MV-4-11 (cell line): ENCODE measurements at places on chromosomes 12 and 14.

DNA sequence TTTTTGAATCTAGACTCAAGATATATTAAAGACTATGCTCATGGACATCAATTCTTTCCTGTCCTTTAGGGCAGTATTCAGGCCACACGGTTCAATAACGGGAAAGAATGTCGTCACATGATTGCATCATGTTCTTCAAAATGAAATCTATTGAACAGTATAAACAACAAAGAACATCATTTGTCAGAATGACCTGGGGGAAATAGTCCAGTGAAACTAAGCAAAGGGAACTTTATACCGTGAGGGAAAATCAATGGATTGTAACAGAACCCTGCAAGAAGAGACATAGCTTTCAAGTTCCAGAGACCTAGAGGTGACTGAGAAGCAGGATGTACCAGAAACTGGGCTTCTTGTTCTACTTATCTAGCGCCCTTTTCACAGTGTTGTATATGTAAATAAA is 32.7 kb downstream of the FLRT2 start:
- no peak for DNase-seq

DNA sequence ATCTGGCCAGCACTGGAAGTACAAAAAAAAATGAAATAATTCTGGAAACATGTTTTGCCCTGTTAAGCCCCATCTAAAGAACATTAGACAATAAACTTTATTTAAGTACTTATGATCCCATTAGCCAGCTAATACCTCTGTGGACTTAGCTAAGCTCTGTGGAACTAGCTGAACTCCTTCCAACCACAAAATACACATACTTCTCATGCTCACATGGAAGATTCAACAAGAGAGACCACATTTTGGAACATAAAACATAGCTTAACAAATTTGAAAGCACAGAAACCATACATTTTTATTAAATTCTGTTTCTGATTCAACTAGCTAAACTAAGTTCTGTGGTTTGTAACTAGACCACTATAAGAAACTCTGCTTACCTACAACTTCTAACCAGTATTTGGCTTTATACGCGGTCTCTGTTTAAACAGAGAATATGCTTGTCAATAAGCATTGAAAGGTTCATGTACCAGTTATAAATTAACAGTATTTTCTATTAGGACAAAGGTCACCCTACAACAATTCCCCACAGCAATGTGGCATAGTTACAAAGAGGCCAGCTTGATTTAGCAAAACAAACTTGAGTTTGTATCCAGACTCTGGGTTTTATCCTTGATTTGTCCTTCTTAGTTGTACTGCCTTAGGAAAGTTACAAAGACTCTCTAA is 300.1 kb downstream of the C12orf50 start:
- no peak for DNase-seq

GRCh38 chr12:11967376-11968047 is 103.2 kb upstream of the BCL2L14 start:
- no peak for DNase-seq

GRCh38 chr14:74500417-74501134 is 7.0 kb downstream of the ISCA2 start:
- DNase-seq = no peak

DNA sequence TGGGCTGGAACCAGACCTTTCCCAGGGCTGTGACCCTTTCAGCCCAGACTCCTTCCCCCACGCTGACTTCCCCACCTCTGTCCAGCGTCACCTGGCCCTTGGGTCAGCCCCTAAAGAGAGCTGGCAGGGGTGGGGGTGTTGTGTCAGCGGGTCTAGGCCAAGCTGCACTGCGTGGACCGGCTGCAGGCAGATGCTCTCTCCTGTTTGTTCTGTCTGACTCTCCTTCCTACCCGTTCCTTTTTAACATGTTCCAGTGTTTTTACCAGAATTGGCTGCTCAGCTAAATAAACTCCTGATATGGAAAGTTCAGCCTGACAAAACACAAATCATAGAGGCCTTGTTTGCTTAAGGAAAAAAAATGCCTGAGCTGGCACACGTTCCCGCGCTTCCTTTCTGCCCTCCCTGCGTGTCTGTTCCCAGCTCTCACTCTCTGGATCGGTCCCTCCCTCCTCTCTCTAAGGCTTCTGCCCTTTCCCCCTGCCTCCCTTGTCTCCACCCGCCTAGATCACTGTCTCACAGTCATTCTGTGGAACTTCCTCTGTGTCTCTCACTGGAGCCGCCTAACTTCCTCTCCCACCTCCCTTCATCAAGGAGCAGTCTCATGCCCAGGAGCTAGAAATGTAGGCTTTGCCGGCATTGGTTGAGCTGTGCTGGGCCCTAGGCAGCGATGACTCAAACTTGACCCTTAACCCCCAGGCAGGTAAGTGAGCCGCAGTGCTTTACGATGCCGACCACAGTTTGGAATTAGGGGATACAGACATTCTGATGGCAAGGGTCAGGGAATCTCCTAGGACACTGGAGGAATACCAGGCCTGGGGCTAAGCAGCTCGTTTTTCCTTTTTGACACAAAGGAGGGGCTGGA is 15.5 kb upstream of the MLXIP start:
- DNase-seq = peak; percentile 66

- peak; percentile 59 for DNase-seq
Observed at GRCh38 chr14:34175574-34175973, 224.7 kb upstream of the EGLN3 start.

DNA sequence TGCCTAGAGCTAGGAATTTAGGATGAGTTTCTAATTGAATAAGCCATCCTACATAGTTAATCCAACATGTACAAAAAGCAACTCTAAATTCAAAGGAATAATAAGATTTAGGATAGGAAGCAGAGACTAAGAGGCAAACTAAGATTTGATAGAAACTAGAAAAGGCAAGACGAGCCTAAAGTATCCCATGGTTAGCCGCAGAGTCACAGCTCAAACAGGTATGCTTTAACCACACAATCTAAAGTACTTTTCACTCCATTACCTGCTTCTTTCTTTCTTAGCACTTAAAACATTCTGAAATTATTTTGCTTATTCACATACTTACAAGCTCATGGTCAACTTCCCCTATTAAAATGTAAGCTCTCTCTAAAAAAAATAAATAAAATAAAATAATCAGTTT is 51.8 kb downstream of the OTOGL start:
- no peak for DNase-seq

GRCh38 chr12:64730588-64730969 is 28.6 kb downstream of the GNS start:
- DNase-seq = peak; percentile 44

DNA sequence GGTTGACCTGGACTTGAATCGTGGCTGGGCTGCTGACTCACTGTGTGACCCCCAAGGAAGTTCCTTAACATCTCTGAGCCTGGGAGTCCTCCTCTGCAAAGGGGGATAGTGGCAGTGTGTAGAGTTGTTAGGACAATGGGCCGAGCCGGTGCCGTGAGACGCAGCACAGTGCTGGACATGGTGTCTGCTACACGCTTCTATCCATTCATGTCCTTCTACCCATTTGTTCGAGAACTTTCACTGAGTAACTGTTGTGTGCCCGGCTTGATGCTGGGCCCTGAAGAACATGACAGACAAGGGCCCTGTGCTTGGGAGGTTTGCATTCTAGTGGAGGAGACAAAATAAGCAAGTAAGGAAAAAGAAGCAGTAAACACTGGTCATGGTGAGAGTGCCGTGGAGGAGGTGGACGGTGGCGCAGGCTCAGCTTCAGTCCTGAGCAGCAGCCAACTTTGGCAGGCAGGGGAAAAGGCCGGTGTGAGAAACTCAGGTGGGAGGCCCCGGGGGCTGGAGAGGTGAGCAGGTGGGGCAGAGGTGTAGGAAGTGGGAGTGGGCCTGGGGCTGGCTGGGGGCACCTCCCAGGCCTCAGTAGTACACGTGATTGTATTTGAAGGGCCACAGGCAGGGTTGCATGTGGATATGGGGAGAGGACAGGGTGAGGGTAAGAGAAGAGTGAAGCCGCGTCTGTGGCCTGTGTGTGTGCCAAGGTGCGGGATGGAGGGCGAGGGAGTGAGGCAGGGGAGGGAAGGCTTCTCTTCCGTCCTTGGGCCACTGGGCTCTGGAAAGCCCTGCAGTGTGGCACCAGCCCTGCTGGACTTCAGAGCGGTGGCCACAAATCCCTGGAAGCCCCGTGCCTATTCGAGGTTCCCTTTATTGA is 13.8 kb downstream of the VASH1 start:
- DNase-seq = no peak

DNA sequence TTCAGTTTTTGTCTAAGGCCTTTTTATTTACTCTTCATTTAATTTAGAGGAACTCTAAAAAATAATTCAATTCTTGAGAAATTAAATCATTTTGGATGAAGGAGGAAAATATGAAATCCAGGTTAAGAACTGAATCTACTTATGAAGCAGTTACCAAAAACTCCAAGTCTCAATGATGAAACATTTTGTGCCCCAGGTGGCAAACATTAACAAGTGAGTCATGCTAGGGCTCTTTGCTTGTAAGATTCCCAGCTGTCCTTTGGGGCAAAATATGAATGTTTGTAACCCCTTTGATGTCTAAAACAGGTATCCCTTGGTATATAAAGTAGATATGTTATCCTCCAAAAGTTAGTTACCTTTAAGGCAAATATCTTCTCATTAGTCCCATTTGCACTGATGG is 202.4 kb downstream of the NEDD1 start:
- no peak for DNase-seq

DNA sequence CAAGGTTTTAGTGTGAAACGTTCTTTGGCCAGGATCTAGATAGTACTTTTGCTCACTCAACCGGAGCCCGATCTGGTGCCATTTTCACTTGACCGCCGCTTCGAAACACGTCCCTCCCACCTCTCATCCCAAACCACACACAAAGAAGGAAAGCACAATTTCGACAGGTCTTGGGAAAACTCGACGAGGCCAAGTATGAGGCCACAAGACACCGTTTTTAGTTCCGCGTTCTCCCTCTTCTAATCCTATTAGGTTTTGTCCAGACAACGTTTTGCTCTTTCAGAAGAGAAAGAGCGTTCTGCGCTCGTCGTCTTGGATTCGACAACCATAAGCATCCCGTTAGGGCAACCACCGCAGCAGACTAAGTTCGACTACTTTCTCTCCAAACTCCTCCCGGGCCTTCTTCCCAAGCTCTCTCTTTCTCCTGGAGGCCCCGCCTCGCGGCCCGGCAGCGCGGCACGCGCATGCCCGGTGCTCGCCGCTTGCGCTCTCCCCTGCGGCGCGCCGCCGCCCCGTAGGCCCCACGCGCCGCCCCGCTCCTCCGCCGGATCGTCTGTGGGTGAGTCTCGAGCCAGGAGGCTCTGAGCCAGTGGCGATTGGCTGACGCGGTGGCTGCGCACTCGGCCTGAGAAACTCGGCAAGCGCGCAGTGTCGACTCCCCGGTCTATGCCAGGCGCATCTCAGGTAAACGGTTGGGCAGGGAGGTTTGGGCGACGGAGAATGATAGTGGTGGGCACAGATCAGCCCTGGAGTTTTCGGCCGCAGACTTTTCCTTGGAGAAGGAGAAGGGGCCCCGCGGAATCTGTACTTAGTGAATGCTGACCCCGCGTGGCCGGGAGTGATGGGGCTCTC is at the start of gene MIPOL1:
Gene MIPOL1, plus strand, starts transcription at position 517 of the 852 bp plus-strand sequence. CDS start 49,952 bp downstream, outside the sequence.
- no peak for DNase-seq

- DNase-seq = peak; percentile 40
Observed at GRCh38 chr14:73491256-73492042, 716 bp downstream of the RIOX1 start.

- DNase-seq = no peak
Observed at GRCh38 chr14:94291159-94291905, 1.7 kb downstream of the SERPINA10 start.

GRCh38 chr14:84087986-84088531 is 1441.9 kb upstream of the FLRT2 start:
- DNase-seq = no peak

DNA sequence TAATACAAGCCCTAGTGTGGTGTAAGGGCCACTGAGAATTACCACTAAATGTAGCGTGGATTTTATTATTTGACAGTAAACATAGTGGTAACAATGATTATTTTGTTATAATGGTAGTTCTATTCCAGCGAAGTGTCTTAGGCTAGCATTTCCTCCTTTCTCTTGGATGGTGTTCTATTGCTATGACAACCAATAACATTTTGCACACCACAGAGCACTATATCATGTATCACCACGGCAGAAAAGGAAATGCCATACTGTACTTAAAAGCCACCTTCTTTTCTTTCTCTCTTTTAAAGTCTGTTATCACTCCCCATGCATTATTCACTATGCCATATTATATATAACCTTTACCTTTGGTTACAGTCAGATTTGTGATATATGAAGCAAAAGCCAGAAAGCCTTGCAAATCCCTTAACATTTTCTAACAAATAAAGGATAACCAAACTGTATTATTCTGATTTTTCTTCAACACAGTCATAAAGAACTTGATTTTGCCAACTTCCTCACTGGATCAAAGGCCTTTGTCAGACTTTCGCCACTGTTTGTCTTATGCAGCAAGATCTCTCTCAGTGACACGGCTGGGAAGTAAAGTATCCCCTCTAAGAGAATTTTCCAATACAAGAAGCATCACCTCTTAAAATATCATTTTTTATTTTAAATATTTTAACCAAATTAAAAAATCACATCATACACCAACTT is 195.8 kb downstream of the FOXN3 start:
- DNase-seq = peak; percentile 66

- no peak for DNase-seq
Observed at GRCh38 chr12:54932691-54933090, 51.9 kb downstream of the TESPA1 start.

DNA sequence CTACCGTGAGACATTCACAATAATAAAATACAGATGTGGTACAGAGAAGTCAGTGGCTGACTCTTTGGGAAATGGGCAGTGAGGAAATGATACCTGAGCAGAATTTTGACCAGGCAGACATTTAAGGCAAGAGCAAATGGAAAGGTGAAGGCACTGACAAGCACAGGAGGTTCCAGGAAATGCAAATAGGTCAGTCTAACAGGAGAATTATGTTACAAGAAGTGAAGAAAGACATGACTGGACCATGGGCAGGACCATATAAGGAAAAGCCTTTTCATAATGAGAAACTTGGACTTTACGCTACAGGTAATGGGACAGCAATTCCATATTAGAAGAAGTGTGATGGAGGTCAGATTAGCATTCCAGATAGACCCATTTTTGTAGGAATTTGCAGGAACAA is 338.9 kb downstream of the PDZRN4 start:
- no peak for DNase-seq

- no peak for DNase-seq
Observed at GRCh38 chr12:21413369-21414277, 23.8 kb upstream of the PYROXD1 start.

DNA sequence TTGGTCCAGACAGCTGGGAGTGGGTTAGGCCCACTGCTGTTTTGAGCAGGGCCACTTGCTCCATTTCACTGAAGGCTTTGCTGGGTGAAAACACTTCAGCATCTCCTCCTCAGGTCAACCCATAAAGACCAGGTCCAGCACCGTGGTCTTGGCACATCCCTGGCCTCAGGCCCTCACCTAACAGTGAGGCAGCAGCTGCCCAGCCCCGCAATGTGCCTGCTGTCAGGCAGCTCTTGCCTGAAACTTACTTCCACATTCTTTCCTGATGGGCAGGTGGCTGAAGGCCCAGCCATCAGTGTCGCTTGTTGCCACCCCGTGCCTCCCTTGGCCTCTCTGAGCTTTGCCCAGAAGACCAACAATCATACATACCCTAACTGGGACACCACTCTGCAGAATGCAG is 54.4 kb downstream of the ANAPC7 start:
- DNase-seq = no peak

GRCh38 chr14:97027256-97027999 is 230.2 kb downstream of the VRK1 start:
- DNase-seq = no peak

- DNase-seq = no peak
Observed at GRCh38 chr12:79687711-79688260, 3.0 kb downstream of the PAWR start.

- DNase-seq = peak; percentile 65
Observed at GRCh38 chr12:70576341-70577282, 60.6 kb downstream of the PTPRB start.

- no peak for DNase-seq
Observed at GRCh38 chr14:50085570-50086320, 30.6 kb downstream of the VCPKMT start.
